ENCODE measurements at places on chromosomes 6 and 20.

GRCh38 chr6:84508334-84508733, 256.1 kb downstream of the TBX18 start:
- DNase-seq = no peak

DNA sequence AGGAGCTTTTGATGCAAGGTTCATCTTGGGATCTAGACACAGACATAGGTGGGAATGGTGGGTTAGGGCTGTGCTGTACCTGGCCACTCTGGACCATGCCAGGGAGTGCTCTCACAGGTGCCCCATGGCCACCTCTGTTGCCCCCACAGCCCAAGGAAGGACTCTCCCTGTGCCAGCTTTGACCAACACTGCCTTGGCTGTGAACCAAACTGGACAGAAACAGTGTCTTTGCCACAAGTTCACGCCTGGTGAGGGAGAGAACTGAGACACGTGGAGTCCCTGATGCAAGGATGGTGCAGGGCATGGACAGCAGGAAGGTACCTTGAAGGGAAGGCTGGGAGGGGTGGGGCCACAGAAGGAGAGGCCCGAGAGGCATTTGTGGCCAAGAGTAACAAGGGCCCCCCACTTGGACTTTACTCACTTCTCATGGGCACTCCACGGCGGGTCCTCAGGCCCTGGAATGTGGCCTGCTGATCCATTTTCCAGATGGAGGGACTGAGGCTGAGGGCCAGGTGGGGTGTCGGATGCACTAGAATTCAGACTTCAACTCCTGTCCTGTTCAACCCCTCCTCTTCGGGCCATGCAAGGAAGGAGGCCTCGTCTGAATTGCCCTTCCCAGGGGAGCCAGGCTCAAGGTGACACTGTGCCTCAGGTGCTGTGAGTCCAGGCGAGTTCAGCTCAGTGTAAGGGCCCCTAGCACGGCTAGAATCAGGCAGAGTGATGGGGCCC, 103.3 kb downstream of the YTHDF1 start:
- DNase-seq = no peak

DNA sequence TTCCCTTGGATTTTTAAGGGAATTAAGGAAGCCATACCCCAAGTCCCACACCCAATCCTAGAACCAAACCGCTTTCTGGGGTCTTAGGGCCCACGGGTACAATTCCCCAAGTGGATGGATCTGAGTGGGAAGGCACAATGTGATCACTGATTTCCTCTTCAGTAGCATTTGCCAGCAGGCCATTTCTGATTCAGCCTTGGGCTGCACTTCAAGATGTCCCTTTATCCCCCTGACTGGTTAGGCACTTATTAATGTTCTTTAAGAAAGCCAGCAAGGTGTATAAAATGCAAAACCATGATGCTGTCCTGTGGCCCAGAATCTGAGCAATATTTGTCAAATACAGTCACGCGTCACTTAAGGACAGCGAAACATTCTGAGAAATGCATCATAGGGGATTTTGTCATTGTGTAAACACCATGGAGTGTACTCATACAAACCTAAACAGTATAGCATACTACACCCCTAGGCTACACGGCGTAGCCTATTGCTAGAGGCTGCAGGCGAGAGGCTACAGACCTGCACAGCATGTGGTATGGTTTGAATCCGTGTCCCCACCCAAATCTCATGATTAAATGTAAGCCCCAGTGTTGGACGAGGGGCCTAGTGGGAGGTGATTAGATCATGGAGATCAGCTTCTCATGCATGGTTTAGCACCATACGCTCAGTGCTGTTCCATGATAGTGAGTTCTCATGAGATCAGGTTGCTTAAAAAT, 234.2 kb downstream of the NRN1 start:
- DNase-seq = no peak

DNA sequence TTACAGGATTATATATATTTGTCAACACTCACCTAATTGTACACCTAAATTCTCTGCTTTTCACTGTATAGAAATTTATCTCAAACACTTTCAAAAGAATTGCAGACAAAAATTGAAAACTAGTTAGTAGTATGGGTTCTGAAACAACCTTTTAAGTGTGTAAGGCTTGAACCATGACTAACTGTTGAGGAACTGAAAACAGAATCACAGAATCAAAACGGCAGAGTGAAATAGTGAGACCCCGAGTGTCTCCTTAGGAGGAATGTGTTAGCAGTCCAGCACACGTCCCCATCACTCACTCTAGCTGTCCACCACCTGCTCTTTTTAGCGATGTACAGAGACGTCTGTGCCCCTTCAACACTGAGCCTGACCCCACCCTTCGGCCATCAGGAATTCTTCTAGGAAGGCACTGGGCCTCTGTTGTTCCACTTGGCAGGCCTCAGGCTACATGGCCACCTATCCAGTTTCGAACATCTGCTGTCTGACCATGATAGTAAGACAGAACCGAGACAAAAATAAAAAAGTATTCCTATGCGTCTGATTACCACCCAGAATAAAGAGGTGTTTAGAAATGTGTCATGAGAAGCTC, 227.4 kb downstream of the C6orf118 start:
- DNase-seq = no peak

DNA sequence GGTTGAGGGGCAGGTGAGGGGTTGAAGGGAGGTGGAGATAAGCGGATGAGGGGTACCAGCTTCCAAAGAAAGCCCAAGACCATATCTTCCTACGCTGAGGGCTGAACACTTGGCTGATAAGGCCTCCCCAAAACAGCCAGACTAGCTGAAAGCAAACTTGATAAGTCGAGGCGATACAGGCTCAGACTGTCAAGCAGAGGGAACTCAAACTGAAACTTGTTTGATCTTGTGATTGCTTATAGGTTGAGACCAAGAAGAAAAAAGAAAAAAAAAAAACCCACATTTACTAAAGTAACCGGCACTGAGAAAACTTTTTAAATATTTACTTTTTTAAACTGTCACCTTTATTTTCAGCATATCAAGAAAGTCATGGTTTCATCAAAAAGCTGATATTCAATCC, 73.6 kb downstream of the TRERF1 start:
- DNase-seq = no peak

DNA sequence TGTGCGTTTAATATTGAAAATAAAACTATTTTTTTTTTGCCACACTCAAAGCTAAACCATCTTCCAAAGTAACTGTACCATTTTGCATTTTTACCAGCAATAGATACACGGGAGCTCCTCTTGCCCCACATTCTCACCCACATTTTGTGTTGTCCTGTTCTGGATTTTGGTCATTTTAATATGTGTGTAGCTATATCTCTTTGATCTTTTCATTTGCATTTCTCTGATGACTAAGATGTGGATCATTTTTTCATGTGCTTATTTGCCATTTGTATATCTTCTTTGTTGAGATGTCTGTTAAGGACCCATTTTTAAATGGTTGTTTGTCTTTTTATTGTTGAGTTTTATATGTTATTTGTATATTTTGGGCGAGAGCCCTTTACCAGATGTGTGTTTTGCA, 1543.5 kb downstream of the GRIK2 start:
- DNase-seq = no peak

DNA sequence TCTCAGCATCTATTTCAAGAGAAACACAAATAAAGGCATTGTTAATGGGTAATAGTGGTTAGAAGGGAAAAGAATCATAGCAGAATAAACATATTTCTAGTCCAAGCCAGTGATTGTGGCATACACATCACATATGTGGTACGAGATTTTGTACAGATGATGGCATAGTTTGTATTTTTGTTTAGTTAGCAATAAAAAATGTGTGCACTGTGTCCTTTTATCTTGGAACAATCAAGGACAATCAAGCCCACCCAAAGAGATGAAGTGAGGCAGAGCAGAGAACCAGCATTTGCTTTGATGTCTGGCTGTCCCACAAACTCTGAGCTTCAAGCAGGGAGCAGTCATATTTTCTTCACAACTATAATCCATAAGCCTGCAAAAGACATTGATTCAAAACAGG, 256.5 kb upstream of the CHD6 start:
- no peak for DNase-seq

DNA sequence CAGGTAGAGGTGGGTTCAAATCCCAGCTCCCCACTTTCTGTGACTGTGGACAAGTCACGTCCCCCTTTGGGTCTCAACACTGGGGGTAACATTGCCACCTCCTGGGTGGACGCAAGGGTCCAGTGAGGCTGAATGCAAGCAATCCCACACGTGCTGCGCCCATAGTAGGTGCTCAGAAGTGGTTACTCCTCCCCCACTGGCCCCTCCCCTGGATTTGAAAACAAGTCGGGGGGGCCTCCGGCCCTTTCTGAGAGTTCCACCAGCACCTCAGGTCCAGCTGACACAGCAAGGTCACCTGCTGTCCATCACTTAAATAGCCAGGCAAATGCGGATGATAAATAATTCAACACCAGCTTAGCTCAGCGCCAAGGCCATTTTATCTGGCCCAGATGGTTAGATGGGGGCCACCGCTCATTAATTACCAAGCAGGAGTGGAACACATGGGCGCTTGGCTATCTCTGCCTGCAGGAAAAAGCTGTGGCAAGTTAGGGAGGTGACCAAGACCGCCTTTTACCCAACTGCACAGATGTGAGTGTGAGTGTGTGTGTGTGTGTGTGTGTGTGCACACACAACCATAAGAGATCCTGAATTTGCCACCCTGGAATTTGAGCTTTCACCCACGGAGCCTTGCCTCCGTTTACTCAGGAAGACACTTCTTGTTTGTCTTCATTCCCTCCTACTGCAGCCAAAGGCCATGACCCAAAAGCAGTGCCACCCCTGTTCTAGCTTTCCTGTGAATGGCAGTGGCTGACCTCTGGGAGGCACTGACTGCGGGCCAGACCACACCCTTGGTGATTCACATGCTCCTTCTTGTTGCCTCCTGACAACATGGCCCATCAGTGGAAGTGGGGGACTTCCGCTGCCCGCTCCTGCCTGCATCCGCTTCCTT, 34.7 kb upstream of the KCNB1 start:
- no peak for DNase-seq

- DNase-seq = no peak
Measured at GRCh38 chr6:160077526-160077925, 44.1 kb upstream of the SLC22A1 start.

DNA sequence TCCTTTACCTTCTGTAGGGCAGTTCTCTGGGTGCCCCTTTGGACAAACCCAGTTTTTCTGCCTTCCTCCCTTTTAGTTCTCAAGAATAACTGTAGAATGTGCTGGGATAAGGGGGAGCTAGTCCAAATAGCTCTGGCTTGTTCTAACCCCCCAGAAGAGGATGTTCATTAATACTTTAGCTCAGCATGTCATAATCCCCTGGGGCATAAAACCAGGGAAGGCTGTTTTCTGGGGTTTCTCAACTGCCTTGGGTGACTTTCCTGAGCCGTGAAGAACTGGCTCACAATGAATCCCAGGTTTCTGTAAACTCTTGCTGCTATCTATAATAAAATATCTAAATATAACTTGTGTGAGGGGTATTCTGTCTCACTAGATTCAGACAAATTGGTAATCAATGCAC, 44.5 kb upstream of the RNF217 start:
- DNase-seq = no peak

DNA sequence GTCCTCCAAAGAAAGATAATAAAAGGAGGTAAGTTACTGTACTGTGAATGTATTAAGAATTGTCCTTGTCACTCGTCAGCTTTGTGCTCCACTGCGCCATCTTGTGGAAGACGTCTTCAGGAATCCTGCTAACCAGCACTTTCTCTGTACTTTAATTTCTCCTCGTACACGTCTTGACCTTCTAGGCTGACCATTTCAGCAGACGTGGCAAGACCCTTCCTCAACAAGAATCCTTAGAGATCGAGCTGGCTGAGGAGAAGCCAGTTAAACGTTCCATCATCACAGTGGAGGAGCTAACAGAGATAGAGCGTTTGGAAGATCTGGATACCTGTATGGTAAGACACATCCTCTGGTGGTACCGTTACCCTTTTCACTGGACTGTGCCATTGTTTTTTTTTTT, 95.5 kb upstream of the SCGN start:
- DNase-seq = peak; percentile 92

DNA sequence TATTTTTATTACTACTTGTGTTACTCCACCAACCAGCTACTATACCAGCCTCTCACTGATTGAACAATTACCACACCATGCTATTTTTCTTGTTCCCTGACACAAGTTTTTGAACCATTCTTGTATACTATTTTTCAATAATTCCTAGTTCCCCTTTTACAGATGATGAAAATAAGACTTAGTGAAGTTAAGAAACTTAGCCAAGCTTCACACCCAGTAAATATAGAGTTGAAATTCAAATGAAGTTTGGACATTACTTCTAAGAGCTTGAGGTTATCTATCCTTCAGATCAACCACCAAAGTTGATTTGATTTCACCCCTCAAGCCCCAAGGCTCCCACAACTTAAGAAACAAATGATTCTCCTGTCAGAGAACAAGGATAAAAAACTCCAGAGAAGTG, 13.1 kb upstream of the BCAS1 start:
- DNase-seq = no peak

GRCh38 chr6:52363228-52363867, 1.4 kb downstream of the PAQR8 start:
- peak; percentile 12 for DNase-seq
